Hematopoietic multipotent progenitor cell treated with erythropoietin and hydrocortisone succinate and interleukin-3 and kit ligand, for 6 days (in vitro differentiated cells): ENCODE measurements at places on chromosomes 7 and 10.

- no peak for DNase-seq
Observed at GRCh38 chr7:99106411-99106810, 37.5 kb downstream of the SMURF1 start.

DNA sequence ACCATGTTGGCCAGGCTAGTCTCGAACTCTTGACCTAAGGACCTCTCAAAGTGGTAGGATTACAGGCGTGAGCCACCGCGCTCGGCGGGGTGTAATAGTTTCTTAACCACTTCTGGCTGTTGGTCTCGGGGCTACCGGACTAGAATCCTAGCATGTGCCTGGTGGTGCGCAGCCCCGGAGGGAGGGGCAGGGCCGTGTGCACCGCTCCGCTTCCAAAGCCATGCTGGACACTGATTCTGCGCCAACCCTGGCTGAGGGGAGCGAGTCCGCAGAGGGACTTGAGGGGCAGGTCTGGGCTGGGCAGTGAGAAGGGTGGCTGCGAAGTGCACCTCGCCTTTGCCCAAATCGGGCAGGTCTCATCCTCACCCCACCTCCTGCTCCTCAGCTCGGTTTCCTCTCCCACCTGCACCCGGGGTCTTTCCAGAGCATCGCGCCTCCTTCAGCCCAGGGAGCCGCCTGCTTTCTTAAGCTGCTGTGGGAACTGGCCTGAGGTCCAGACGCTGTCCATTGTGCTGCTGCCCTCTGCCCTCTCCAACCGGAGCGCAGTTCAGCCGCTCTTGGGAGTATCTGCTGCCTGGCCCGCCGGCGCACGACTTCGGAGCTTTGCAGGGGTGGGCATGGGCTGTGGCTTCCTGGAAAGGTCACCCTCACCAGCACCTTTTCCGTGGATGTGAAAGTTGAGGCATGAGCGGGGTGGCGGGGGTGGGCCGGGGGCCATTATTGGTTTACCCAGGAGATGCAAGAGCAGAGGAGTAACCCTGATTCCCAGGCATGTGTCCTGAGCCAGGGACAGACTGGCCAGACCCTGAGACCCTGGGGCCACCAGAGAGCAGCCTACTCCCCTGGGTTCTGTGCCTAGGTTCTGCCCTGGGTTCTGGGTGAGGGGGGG is 422.6 kb upstream of the NUPR2 start:
- no peak for DNase-seq

GRCh38 chr7:16431646-16432424 is 10.5 kb upstream of the CRPPA start:
- DNase-seq, result peak; percentile 77

GRCh38 chr10:4450981-4451908 is 374.8 kb upstream of the AKR1E2 start:
- DNase-seq, result peak; percentile 38

GRCh38 chr10:51832652-51833383 is 133.4 kb upstream of the CSTF2T start:
- peak; percentile 18 for DNase-seq

- no peak for DNase-seq
Observed at GRCh38 chr7:17093461-17093860, 205.0 kb upstream of the AHR start.

GRCh38 chr10:42868530-42868929 is 85.9 kb downstream of the BMS1 start:
- DNase-seq, result no peak

DNA sequence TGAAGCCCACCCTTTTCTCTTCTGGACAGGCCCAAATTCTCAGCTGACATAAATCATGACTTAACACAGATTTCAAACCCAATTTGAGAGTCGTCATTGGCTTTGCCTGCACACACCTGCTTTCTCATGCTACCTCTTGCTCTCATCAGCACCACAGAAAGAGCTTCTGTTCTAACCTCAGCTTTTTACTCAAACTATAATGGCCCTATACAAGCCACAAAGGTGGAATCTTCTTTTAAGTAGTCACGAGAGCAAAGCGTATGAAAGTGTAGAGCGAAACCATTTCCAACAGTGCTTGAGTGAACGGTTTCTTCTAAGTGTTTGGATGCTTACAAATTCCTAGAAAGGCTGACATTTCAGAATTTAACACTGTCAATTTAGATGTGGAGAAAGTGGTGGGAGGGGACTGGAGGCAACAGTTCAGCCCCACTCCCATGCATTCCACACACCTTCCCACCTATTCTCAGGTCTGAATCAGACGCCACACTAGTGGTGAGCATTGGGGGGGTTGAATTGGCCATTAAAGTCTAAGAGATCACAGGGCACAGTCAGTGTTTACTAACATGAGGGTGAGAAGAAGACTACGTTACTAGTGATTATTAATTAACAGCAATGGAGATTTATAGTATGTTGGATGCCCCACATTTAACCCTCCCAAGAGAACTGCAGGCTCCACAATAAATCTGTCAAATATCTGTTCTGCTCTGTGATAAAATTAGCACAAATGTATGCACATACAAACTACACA is 114.0 kb downstream of the PRKCQ start:
- no peak for DNase-seq

- no peak for DNase-seq
Observed at GRCh38 chr7:41148521-41148951, 554.4 kb downstream of the INHBA start.

GRCh38 chr7:47358944-47359588 is 222.8 kb downstream of the TNS3 start:
- no peak for DNase-seq

GRCh38 chr7:14504134-14504533 is 398.4 kb downstream of the DGKB start:
- DNase-seq, result no peak

GRCh38 chr10:84355106-84355505 is 26.7 kb downstream of the CCSER2 start:
- no peak for DNase-seq

GRCh38 chr7:135320268-135320667 is 86.6 kb downstream of the STRA8 start:
- DNase-seq, result peak; percentile 33

- DNase-seq, result peak; percentile 8
Observed at GRCh38 chr7:136925556-136925955, 57.1 kb downstream of the CHRM2 start.

- DNase-seq, result no peak
Observed at GRCh38 chr10:58239561-58240169, 28.0 kb downstream of the IPMK start.

DNA sequence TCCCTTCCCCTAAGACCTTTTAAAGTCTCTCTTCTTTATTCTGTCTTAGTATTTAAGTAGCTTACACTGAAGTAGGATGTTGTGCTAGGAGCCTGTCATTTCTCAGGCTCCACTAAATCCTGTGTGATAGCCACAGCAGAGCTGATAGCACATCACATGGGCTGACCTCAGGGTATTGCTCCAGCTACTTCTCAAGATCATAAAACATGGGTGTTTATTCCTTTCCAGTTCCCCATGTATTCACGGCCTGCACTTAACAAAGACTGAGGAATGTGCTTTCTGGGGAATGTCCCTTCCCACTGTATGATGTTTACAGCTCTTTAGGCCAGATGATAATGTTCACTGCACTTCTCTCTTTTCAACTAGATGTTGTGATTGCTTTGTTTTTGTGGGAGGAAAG is 1086.8 kb downstream of the KCNMA1 start:
- DNase-seq, result no peak

DNA sequence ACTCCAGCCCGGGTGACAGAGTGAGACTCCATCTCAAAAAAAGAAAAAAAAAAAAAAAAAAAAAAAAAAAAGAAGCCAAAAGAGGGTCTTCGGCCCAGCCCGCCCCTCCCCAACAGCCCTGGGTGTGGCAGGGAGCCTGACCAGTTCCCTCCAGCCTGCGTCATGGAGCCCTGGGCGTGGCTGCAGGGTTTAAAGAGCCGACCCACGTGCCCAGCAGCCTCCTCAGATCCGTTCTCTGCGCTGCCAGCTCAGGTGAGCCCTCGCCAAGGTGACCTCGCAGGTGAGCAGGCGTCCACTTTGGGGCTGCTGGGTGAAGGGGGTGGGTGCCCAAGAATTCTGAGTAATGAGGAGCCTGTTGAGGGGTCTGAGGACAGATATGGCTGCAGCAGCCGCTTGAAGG is at the start of gene FXYD4:
FXYD4 (plus strand) TSS at position 219 of the 400 bp plus-strand sequence. CDS start 2,111 bp downstream, outside the sequence.
- no peak for DNase-seq

DNA sequence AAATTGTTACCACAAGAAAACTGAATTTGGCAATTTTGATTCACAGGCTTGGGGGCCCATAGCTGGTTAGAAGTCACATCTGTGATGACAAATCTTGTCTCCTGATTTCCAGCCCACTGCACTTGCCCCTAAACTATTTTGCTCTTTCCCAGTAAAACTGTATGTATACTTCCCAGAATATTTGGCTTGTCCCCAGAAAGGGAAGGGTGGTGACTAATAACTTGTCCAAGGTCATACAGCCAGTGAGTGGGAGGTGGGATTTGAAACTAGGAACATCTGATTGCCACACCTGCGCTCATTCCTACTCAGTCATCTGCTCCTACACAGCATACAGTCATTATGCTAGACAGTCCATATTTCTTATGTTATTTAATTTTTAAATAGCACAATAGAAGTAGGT is 304.5 kb downstream of the SDHAF3 start:
- DNase-seq, result no peak

- no peak for DNase-seq
Observed at GRCh38 chr10:130656187-130656575, 520.0 kb downstream of the GLRX3 start.

GRCh38 chr7:152989889-152990380 is 230.4 kb downstream of the ACTR3B start:
- DNase-seq, result no peak

DNA sequence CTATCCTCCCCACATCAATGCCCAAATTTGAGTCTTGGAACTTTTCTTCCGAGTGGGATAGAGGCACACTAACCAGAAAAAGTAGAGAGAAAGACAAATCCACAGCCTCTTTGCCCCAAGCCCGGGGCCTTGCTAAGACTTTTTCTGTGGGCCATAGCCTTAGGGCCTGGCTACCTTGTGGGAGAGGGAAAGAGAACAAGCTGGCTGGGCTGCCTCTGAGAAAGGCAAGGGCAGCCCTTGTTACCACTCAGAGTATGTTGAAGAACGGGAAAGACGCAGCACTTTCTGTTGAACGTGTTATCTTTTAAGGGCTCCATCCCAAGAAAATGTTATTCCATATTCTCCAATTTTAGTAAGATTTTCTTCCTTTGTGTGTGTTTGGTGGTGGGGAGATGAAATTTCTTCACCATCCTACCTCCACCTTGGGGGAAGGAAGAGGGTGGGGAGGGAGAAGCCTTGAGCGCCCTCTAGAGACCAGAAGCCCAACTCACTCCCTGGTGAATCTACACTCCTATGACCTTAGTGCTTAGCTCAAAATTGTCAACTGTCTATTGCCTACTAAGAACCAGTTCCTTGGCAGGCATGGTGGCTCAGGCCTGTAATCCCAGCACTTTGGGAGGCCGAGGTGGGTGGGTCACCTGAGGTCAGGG is 3.9 kb upstream of the NRF1 start:
- DNase-seq, result peak; percentile 81

GRCh38 chr7:140036224-140036962 is 26.4 kb downstream of the PARP12 start:
- peak; percentile 50 for DNase-seq

DNA sequence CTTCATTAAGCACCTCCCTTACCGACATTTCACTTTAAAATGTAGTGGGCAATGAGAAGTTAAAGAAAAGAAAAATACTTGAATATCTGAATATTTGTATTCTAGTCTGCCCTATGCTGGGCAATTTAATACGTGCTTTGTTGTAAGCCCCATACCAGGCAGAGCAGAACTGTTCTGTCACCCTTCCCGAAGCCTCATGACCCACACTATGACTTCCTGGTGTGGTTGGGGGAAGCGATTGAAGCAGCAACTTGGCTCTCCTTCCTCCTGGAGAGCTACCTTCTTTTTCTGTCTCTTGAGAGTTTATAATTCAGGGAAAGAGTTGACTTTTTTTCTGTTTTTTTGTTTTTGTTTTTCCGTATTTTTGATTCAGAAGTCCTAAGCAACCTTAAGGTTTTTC is 243.7 kb downstream of the INHBA start:
- no peak for DNase-seq

DNA sequence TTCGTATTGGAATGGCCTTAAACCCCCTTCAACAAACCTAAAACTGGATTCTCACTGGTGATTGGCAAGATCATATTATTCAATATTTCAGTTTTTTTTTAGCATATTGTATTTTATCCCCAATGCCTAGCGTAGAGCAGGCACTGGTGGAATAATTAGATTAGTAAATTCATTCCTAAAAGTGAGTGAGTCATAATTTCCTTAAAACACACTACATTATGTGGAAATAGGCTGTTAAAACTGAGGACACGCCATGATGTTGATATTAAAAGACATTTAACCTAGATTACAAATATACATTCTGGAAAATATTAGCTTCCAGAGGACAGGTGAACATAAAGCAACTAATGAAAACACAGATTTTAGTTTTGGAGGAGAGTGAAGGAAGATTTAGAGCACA is 463.9 kb downstream of the PARD3 start:
- DNase-seq, result no peak

DNA sequence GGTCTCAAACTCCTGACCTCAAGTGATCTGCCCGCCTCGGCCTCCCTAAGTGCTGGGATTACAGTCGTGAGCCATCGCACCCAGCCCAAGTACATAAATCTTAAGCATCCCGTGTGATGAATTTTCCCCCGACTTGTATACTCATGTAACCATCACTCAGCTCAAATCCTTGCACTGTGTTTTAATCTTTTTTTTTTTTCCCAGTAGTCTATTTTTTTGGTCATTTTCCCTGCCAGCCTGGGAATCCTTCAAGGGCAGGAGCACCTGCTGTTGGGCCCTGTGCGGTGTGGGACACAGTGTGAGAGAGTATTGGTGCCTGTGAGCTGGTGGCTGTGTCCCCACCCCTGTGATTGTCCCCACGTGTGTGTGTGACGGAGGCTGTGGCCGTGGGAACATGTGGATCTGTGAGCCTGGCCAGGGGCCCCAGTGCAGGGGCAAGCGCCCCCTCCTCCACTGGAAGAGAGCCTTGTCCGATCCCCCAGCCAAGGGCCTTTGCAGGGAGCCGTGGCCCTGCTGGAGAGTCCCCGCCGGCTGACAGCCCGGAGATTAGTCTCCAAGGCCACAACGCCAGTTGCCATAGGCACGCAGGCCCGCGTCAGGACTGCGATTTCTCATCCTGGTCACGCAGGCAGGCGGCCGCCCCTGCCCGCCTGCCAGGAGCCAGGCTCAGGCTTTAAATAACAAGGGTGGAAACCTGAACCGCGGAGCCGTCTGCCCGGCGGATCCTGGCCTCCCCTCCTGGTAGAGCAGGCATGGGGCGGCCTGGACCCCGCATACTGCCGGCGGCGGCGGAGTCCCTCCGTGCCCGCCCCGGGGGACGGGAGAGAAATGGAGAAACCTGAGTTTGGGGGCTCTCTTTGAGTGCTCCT is 26.5 kb downstream of the GTF2IRD1 start:
- peak; percentile 48 for DNase-seq

DNA sequence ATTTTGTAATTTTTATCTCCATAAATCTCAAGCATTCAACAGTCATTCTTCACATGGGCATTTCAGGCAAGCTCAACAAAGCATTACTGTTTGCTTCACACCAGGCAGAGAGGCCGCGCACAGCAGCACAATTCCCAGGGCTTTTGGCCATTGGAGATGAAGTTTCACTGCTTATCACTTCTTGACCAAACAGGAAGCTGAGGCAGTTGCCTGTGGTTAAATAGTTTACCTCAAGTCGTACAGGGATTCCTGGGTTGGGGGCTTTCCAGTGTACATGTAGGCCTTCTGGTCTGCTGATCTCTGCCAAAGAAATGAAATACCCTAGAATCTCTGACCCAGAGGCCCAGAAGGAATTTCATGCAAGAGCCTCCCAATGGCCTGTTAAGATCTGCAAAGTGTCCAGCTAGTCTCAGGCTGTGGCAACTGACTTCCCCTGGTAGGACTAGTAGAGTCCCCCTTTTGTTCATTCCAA is 11.2 kb upstream of the PRDX3 start:
- DNase-seq, result peak; percentile 63
